ENCODE measurements at places on chromosomes 2 and 18. TPM values are rescaled to one million over a fixed set of nuclear protein-coding genes. Genes with fewer than 3 reads are reported as not detected.

GRCh38 chr2:163729636-163730273 lies 6.1 kb downstream of the FIGN start:
- no peak for DNase-seq

GRCh38 chr2:96952016-96952750 lies 34.2 kb downstream of the FAM178B start:
- DNase-seq, result no peak

GRCh38 chr2:66699793-66700676 lies 265.1 kb downstream of the MEIS1 start:
- DNase-seq, result no peak

The TTLL4 gene
- total RNA-seq, result 23.6 TPM
